ENCODE measurements at places on chromosomes 2 and 18. TPM values are rescaled to one million over a fixed set of nuclear protein-coding genes. Genes with fewer than 3 reads are reported as not detected.

- no peaks in the 10 kb centered on the region for H3K4me1 ChIP-seq
- DNase-seq = no peak
- H3K36me3 ChIP-seq = no peaks in the 10 kb centered on the region
- no peaks in the 10 kb centered on the region for H3K27me3 ChIP-seq
- H3K27ac ChIP-seq = no peak overlapping the region
These were observed 1996.2 kb upstream of the PIK3C3 start for GRCh38 chr18:39958876-39959275.

DNA sequence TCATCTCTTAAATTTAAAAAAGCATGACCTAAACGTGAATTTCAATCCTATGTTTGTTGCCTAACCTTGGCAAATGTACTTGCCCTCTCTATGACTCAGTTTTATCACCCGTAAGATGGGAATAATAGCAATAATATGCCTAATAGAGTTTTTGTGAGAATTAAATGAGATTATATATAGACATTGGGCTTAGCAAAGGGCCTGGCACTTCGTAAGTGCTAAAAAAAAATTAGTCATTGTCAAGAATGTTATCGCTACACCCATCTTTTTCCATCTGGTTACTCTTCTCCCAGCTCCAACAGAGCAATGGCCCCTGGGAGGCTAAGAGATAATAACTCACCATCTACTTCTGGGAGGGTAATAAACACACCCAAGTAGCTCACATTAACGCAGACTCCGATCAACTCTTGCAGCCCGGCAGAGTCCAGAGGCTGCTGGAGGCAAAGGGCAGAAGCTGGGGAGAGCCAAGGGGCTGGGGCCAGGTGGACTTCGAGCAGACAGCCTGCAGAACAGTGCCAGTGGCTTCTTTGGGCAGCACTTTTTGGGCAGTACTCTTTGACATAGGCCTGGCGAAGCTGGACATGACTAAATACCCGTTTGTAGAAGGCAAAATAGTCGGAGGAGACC is 63.9 kb upstream of the STPG4 start:
- no peak overlapping the region for H3K27ac ChIP-seq
- no peak overlapping the region for H3K4me3 ChIP-seq
- H3K27me3 ChIP-seq = no peaks in the 10 kb centered on the region

DNA sequence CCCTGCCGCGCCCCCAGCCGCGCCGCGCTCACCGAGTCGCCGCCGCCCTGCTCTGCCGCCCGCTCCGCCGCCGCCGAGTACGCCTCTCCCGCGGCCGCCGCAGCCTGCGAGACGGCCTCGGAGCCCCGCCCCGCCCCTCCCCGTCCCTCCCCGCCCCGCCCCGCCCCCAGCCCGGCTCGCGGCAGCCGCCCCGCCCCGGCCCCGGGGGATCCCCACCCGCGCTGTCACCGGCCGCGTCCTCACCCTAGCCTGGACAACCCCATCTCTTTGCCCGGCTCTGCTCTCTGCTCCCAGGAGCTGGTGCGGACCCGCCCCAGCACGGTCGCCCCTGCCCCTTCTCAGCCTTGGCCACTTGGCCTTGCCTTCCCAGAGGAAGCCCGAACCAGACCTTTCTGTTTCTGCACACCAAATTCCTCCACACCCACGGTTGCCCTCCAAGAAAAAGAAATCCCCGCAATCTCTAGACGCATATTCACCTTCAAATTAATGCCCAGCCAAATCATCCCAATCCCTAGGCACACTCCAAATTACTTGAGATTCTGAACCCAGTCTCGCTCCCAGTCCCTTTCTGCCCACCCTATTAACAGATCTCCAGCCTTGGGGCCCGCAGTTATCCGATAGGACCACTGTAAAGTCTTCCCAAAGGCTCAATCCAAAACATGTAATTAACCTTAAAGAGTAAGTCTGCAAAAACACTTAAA is at the start of gene CYRIA:
Gene CYRIA (minus strand): TSS at position 87 of the 701 bp plus-strand sequence. CDS start 77,715 bp downstream, outside the sequence.
- DNase-seq = peak; percentile 79
- H3K27me3 ChIP-seq = no peaks in the 10 kb centered on the region
- peaks cover 31% of the 10 kb centered on the region for H3K4me1 ChIP-seq
- peak within 1 kb of the TSS; percentile 11 for H3K27ac ChIP-seq

C2orf74 gene
- total RNA-seq = 14.3 TPM

CRYGD gene
- total RNA-seq = not detected

MC4R gene
- not detected for total RNA-seq

RGPD4 gene
- total RNA-seq = not detected
